ENCODE measurements at places on chromosomes 11 and 22.

DNA sequence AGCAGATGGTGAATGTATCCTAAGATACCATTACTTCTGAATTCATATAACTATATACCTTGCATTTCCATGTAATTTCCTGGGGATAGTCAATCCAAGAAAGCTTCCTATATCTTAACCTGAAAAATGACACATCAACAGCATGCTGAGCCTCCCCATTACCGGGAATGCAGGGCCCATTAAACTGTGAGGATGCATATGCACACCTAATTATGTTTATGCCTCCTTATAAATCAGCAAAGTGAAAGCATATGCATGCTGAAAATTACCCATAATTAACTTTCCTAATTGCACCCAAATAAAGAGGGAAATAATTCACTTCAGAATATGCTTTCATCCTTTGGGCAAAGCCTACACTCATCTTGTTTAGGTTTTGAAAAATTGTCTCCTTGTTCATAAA lies 663.0 kb downstream of the KCNA4 start:
- no peak for DNase-seq

- peak; percentile 18 for DNase-seq
These were observed 585 bp downstream of the ARHGEF12 start for GRCh38 chr11:120336641-120337354.

GRCh38 chr11:117468888-117469287 lies 141.2 kb downstream of the CEP164 start:
- DNase-seq, result no peak

DNA sequence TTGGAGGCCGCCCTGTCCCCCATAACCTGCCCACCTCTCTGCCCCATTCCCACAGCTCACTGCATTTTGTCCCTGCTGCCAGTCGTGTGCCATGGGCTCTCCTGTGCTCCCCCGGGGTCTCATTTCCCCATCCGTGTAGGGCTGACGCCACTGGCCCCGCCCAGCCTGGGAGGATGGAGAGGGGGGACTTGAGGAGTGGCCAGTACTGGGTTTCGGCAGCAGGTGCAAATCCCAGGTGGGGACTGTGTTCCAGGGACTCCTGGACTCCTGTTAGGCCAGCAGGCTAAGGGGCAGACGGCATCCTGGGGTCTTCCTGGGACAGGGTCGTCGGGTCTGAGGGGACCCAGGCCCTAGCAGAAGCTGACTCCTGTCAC lies 1.2 kb upstream of the MYO7A start:
- no peak for DNase-seq

DNA sequence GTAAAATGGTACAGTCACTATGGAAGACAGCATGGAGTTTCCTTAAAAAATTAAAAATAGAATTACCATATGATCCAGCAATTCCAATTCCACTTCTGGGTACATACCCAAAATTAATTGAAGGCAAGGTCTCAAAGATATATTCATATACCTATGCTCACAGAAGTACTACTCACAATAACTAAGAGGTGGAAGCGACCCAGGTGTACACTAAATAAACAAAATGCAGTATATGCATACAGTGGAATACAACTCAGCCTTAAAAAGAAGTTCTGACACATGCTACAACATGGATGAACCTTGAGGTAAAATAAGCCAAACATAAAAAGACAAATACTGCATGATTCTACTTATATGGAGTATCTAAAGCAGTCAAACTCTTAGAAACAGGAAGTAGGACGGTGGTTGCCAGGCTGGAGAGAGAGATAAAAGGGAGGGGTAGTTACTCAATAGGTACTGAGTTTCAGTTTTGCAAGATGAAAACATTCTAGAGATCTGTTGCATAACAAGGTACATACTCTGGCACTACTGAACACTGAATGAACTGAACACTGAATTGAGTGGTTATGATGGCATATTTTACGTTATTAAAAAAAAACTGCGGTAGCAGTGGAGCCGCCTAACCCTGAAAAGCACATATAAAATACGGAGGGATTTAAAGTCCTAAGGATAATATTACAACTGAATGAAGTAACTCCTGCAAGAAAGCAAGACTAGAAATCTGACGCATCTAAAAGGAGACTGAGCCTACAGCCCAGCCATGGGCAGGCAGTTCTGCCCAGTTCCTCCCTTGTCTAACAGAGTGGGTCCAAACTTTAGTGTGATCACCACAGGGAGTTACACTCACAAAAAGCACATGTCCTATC lies 12.8 kb downstream of the DGCR2 start:
- DNase-seq, result no peak

DNA sequence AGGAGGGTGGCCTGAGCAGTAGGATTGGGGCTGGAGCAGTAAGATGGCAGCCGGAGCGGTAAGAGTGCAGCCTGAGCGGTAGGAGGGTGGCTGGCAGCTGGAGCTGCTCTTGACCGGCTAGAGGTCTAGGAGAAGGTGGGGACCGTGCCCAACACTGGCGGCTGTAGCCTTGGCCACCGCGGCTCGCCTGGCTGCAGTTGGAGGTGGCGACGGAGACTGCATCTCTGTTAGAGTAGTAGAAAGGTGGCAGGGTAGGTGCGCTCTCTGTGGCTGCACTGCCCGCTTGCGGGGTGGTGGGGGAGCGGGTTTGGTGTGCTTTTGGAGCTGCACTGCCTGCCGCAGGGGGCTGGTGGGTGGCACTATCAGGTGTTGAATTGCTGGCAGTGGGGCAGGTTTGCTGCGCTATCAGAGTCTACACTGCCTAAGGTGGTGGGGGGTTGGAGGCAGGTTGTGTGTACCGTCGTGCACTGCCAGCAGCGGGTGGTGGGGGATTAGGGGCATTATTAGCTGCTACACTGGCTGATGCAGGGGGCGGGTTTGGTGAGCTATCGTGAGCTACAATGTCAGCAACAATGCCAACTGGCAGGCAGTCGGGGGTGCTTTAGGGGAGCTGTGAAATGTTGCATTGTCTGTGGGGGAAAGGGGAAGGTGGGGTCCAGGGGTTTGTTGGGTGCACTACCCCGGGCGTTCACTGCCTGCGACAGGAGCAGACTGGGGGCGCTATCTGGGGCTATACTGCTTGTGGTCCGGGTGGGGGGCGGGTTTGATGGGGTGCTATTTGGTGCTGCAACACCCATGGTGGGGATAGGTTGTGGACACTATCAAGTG lies 4461.3 kb upstream of the OR11H1 start:
- no peak for DNase-seq

- DNase-seq, result no peak
These were observed 503.2 kb upstream of the B3GAT1 start for GRCh38 chr11:134915212-134915611.

DNA sequence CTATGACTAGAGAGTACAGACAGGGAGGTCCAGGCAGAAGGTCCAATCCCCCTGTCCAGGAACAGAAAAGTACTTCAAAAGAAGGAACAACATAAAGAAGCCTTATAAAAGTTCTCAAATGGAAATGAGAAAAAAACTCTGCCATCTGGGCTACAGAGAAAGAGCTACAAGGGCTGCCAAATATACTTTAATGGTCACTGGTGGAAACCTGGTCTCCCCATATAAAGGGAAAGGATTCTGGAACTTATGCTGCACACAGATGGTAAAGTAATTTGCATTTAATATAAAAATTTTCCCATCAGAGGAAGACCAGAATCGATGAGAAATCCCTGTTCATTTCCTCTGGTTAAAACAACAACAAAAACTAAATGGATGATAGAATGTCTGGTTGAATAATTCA lies 119.4 kb upstream of the MTMR2 start:
- no peak for DNase-seq

DNA sequence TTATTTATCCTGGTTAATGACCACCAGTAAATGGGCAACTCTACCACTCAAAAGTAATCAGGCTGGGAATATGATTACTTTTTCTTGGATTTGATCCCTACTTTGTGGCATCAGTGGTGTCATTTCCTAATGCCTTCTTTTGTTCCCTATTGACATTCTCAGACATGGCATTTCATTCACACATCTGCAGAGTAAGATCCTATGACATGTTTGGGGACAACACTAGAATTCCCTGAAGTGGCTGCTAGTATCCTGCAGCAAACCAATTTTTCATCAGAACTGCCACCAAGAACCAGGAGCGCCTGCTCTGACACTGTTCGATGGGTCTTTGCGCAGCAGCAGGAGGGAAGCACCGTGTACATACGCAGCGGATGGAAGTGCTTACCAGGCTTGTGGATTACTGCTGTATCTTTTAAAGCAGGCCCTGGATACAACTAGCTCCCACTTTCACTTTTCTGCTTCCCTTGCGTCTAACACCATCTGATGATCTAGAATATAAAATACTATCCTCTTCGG lies 97.7 kb downstream of the LARGE2 start:
- no peak for DNase-seq

DNA sequence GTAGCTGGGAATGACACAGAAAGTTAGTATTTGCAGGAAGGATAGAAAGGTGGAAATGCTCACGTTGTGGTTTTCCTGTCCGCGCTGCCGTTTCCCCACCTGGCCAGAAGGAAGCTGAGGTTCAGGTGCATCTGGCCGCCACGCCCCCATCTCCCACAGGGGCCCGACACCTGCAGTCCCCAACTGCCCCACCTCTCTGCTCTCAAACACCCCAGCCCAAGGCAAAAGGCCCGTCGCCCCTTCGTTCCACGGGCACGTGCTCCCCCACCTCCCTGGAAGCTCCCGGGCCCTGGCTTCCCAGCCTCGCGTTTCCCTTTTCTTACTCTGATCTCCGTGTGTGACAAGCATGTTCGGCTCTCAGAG lies 985.1 kb downstream of the BRD1 start:
- DNase-seq, result no peak

DNA sequence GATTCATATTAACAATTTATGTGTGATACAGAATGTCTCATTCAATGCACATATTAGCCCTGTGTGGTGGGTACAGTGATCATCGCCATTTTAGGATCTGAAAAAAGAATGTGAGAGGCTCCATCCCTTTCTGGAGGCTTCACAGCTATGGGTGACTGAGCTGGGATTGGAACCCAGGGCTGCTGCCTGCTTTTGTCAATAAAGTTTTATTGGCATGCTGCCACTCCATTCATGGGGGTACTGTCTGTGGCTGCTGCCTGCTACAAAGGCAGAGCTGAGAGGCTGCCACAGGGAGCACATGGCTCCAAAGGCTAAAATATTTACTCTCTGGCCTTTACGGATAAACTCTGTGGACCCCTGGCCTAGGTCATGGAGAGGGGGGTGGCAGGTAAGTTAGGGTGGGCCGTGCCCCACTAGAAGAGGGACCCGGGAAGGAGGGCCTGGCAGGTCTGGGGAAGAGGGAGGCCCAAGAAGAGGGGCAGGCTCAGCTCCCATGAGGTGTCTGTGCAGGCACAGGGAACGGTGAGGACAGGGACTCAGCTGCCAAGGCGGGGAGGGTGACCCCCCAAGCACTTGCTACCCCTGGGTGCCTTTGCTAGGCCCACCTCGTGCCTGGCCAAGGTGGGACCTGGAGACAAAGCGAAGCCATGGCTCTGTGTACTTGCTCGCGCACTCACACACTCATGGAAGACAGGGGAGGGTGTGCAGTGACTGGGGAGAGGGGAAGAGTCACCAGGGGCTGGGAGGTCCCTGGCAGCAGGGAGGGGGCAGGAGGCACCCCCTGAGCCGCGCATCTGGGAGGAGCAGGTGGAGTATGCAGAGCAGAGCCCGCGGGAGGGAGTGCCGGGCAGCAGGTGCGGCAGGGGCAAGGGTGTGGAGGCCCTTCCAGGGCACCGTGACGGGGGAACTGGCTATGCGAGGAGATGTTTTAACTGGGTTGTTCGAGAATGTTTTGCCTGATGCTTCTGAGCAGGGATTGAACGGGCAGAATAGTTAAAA lies 335.3 kb downstream of the CTTN start:
- no peak for DNase-seq

DNA sequence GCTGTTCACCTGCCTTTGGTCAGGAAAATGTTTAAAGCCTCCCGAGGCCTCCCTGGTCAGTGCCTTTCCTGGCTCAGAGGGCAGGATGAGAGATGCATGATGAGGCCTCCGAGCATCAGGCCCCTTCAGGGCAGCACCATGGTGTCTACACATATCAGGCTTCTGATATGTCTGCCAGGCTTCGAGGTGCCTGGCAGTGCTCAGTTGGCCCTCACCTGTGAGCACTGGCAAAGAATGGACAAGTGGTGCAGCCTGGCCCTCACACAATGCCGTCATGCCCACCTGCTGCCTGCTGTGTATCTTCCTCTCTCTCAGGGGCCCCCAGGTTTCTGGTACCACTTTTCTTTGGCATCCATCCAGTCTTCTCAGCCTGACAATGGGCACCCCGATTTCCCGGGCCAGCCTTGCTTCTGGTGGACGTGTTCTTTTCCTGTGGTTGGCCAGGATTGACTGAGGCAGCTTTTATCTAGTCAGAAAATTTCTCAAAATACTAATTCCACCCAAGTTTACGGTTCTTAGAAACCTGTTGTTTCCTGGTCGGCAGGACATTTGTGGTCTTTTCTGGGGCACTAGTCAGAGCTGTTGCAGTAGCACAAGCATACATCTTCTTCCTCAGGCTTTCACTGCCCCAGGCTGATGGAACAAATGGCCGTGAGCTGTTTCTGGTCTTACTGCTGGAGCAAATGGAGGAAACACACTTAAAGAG lies 76.8 kb upstream of the SUSD2 start:
- DNase-seq, result no peak

GRCh38 chr22:44682556-44683168 lies 19.3 kb upstream of the PRR5 start:
- DNase-seq, result no peak

GRCh38 chr11:69909561-69910518 lies 90.6 kb upstream of the FGF3 start:
- no peak for DNase-seq

GRCh38 chr11:72642043-72642883 lies 32.0 kb downstream of the PDE2A start:
- DNase-seq, result no peak

DNA sequence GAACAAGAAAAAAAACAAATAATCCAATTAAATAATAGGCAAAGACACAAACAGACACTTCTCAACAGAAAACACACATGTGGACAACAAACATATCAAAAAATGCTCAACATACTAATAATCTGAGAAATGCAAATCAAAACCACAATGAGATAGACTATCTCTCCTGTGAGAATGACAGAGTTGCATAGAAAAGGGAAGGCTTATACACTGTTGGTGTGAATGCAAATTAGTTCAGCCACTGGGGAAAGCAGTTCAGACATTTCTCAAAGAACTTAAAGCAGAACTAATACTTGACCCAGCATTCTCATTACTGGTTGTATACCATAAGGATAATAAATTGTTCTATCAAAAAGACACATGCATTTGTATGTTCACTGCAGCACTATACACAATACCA lies 637.8 kb upstream of the LUZP2 start:
- no peak for DNase-seq

DNA sequence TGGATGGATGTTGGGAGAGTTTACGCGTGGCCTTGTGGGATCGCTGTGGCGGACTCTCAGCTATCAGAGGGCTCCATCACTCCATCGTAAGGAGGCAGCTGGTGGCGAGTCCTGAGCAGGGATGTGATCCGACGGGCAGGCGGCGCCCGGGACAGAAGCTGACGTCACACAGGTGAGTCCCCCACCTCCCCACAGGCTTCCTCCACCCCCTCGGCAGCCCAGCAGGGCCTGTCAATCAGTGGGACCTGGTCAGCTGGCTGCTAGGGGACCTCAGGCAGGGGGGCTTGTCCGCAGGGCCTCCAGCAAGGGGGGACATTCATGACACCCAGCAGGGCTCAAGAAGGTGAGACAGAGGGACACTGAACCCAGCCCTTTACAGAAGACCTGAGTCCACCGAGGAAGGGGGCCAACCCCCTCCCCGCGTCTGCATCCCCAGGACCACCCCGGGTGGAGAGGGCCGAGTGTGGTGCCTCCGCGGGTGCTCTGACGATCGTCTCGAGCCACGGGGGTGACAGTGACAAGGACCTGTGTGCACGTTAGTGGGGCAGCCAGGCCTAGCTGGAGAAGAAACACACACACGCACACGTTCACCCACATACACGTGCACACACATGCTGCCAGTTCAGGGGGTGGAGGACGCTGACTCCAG lies 7.1 kb downstream of the HRAS start:
- no peak for DNase-seq

GRCh38 chr11:4213746-4214145 lies 119.1 kb downstream of the RRM1 start:
- DNase-seq, result no peak

Measured in stimulated activated CD4-positive, alpha-beta T cell treated with anti-CD3 and anti-CD28 coated beads, Interleukin-1b, Interleukin-23, amount 100 ng/mL, for 24 hours (primary cell).